Activated CD4-positive, alpha-beta T cell treated with anti-CD3 and anti-CD28 coated beads, Interleukin-2, amount 50 U/mL, for 48 hours (primary cell): ENCODE measurements at places on chromosomes 16 and 17.

GRCh38 chr17:17750881-17751280, 69.6 kb downstream of the RAI1 start:
- peak; percentile 24 for DNase-seq

GRCh38 chr16:79089735-79090284, 510.7 kb downstream of the MAF start:
- peak; percentile 71 for DNase-seq

GRCh38 chr17:28133562-28133970, 91.1 kb downstream of the NLK start:
- no peak for DNase-seq

DNA sequence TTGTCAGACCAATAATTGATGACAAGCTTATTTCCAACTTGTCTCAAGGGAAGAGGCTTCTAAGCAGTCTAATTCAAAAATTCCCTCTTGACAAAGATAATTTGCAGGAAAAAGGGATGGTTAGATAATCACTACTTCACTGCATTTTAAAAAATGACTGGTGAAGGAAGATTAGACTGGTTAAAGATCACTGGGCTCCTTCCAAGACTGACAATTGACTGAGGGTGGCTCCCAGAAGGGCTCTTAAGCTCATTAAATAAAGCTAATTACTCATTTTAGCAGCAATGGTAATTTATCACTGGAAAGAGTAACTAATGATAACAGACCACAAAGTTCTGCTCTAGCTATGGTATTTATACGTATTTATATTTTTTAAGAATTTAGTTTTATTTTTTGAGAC, 4.4 kb upstream of the HEATR3 start:
- no peak for DNase-seq

GRCh38 chr16:69513180-69513966, 52.4 kb upstream of the NFAT5 start:
- DNase-seq = no peak

GRCh38 chr17:81414756-81415516, 19.7 kb downstream of the BAHCC1 start:
- no peak for DNase-seq

GRCh38 chr17:811051-811784, 29.1 kb downstream of the MRM3 start:
- DNase-seq = no peak

DNA sequence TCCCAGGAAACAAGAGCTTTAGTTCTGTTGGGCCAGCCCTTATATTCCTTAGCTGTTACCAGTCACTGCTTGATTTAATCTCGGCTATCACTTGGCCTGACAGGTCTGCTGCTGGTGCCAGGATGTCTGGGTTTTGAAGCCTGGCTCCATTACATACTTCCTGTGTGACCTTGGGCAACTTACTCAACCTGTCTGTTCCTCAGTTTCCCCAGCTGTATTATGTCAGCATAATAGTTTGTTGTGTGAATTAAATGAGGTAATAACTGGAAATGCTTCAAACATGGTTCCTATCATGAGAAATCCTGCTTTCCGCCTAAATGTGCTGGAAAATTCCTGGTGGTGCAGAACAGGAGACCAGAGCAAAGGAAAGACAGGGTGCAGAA, 50.6 kb upstream of the STH start:
- DNase-seq = no peak

GRCh38 chr16:87602001-87602775, at the start of gene JPH3:
Gene JPH3 (plus strand): TSS chr16:87602508. CDS start chr16:87603147, 639 bp downstream.
- DNase-seq = no peak

- DNase-seq = no peak
Measured at GRCh38 chr16:29684679-29685078, 5.7 kb downstream of the QPRT start.

DNA sequence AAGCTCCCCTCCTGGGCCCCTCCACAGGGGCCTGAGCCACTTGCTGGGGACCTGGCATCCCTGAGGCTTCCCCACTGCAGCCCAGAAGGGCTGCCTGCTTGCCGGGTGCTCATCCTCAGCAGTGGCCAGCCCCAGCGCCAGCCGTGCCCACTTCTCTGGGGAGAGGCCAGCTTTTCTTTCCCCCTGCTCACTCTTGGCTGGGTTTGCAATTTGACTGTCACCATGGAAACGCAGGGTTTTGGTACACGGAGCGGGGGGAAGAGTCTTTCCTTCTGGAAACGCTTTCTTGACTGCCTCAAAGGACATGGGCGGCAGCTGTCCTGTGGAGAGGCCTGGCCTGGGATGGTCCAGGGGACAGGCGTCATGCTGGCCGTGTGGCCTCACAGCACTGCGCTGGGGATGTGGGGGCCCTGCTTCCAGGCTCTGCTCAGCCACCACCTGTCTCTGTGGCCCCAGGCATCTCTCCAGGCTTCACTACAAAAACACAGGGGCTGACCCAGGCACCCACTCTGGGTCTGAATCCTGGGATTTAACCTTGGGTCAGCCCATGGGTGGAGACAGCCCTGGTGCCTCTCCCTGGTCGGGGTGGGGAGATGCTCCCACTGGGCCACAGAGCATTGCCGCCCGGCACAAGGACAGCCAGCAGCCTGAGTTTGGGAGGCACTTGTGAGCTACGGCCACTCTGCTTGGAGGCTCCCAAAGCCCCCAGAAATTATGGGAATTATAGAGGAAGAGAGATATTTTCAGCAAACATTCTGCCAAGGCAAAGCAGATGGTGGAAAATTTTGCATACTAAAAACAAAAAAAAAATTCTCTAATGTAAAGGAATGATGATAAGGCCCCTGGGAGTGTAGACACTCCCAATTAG, 45.9 kb upstream of the DOC2B start:
- no peak for DNase-seq

DNA sequence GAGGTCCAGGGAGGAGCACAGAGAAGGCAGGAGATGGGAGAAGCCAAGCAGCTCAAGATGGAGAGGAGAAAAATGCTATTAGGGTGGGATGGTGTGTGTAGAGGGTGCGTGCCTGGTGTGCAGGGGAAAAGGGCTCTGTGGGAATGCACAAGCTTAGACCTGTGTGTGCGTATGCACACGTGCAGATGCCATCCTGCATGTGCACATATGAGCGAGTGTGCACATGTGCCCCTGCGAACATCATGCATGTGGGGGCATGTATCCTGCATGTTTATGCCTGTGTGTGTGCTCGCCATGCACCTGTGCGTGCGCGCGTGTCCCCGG, 438 bp upstream of the KCNJ12 start:
- DNase-seq = no peak

GRCh38 chr17:73644145-73645049, at the start of gene SDK2:
Gene SDK2 (minus strand): TSS chr17:73644445. CDS start chr17:73644088, 357 bp downstream.
- DNase-seq = peak; percentile 14

DNA sequence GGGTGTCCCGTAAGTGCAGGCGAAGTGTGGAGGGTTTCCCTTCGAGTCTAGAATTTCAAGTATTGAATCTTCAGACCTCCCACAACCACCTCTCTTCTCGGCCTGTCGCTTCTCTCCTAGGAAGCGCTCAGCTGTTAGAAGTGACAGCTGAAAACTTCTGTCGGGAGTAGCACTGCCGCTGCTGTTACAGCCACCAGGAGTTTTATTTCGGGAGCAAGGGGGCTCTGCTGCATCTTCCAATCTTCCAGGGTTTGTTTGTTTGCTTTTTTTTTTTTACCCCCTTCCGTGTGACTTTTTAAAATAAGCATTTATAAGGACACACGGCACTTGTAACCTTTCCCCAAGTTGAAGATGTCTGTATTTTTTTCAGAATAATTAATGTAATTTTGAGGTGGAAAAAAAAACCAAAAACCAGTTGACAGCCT, 767 bp downstream of the RPS6KB1 start:
- DNase-seq = no peak

DNA sequence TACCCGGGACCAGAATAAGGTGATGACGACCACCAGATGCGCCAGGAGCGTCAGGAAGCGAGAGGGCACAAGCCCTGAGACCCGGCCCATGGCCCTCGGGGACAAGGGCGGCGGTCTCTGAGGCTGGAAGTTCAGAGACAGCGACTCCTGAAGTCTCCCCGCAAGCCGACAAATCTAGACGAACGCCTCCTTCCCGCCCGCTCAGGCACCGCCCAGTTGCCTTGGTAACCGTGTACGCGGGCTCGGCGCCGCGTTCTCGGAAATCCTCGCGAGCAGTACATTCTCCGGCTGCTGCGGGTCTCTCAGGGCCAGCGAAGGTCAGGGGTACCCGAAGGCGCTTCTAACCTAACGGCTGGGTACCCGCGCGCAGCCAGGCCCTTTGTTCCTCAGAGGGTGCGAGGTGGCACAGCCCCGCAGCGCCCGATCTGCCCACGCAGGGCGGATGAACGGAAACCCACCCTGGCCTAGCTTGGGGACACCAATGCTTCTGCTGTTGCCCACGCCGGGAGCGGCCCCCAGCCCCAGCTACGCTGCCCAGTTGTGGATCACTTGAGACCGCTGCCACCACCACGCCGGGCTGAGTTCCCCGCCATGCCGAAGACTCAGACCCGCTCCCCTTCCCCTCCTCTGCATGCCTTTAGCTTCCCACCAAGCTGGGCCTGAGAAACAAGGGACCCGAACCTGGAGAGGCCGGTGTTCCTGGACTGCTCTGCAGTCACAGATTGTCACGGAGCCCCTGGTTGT, at the start of gene TMEM107:
Gene TMEM107, minus strand, starts transcription at position 184 of the 744 bp plus-strand sequence. Its CDS starts 94 bp downstream, at position 90.
- DNase-seq = peak; percentile 91

DNA sequence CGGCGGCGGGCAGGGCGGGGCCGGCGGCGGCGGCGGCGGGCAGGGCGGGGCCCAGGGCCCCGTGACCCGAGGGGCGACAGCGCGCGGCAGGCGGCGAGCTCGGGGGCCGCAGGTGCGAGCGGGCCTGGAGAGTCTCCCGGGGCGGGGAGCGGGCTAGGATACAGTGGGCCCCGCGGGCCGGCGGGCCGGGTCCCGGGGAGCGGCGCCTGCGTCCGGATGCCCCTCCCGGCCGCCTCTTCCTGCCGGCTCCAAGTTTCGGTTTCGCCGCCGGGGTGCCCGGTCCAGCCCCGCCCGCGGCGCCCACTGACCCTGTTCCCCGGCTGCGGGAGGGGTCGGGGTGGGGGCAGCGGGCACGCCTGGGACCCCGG, at the start of gene RNF213:
Gene RNF213, plus strand, starts transcription at position 62 of the 368 bp plus-strand sequence. CDS start 2,830 bp downstream, outside the sequence.
- DNase-seq = peak; percentile 42

- DNase-seq = no peak
Measured at GRCh38 chr17:76568811-76569221, 16.8 kb downstream of the ST6GALNAC2 start.

DNA sequence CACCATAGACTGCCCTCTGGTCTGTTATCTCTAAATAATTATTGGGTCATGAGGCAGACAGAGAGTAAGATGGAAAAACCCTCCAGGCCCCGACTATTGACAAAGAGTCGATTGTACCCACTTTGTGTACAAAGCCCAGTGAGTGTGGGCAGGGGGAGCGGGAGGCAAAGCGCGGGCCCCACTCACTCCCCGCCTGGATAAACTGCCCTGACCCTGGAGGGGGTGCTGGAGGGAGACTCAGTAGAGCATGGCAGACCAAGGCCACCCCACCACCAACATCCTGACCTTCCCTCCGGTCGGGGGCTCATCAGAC, 11.2 kb upstream of the CPSF4L start:
- DNase-seq = no peak

DNA sequence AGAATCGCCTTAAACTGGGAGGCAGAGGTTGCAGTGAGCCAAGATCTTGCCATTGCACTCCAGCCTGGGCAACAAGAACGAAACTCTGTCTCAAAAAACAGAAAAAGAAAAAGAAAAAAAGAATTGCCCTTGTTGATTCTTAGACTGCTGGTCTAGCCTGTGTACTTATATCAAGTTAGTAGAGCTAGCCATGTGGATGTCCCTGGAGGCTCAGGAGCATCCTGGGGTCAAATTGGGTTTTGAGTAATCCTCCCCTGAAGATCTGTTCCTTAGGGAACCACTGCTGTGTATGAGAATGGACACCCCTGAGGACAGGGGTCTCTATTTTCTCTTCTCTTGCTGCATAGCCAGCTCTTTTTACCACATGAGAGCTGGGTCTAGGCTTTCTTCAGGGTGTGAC, 21.5 kb downstream of the SLC7A6OS start:
- DNase-seq = no peak

- DNase-seq = peak; percentile 17
Measured at GRCh38 chr16:77599793-77600415, 122.4 kb upstream of the NUDT7 start.

DNA sequence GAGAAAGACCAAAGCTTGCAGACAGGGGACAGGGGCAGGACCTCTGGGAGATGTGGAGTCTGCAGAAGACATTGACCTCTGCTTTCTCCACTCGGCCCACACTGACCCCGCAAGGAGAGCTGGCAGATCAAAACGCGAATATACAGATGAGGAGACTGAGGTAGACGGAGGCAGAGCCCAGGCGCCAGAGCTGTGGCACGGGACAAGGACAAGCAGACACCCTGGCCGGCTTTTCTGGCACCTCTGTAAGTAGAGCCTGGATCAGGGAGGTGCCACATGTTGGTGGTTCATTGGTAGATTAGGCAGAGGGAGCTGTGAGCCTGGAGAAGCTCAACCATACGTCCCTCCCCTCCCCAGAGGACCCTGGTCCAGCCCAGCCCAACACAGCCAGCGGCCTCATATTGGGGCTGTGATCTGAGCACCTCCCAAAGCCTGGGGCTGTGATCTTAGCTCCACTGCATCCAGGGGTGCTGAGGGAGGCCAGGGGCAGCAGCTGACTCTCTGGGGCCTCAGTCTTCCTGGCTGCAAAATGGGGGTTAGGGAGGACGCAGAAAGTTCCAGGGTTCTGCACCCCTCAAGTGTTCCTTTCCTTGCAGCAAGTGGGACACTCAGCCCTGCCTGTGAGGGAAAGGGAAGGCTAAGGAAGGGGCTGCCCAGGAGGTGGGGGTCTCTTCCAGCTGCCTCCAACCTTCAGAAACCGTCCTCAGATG, 4.0 kb downstream of the NATD1 start:
- no peak for DNase-seq
